Stimulated activated CD4-positive, alpha-beta T cell treated with anti-CD3 and anti-CD28 coated beads, Interleukin-4, amount 100 ng/mL, for 1 hour (primary cell): ENCODE measurements at places on chromosomes 11 and 22.

DNA sequence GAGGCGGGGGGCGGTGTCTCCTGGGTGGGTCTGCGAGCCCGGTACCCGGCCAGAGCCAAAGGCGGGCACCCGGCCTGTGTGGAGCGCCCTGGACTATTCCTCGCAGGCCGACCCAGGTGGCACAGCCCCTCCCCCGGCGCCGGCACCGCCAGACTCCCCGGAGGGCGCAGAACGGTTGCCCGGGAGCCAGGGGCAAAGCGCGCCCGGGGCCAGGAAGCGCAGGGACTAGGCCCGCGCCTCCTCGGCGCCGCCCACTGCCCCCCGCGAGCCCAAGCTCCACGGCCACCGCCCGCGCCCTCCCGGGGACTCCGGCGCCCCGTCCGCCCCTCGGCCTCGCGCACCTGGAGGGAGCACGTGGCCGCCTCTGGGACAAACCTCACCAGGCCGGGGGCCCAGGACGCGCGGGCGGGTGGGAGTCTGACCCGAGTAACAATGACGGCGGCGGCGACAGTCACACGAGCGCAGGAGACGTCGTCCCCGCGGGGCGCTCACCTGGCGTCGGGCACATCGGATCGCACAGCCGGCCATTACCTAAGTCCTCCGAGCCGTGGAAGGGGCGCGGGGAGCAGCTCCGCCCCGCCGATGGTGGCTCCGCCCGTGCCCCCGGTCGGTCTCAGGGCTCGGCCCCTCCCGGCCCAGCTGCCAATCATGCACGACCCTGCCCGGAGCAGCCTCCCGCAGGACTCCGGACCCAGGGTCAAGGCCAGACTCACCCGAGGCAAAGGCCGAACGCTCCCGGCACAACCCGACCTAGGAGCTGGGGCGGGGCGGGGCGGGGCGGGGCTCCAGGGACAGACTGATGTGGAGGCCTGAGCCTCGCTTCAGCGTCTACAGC lies 7.4 kb downstream of the PLXNB2 start:
- DNase-seq, result no peak

DNA sequence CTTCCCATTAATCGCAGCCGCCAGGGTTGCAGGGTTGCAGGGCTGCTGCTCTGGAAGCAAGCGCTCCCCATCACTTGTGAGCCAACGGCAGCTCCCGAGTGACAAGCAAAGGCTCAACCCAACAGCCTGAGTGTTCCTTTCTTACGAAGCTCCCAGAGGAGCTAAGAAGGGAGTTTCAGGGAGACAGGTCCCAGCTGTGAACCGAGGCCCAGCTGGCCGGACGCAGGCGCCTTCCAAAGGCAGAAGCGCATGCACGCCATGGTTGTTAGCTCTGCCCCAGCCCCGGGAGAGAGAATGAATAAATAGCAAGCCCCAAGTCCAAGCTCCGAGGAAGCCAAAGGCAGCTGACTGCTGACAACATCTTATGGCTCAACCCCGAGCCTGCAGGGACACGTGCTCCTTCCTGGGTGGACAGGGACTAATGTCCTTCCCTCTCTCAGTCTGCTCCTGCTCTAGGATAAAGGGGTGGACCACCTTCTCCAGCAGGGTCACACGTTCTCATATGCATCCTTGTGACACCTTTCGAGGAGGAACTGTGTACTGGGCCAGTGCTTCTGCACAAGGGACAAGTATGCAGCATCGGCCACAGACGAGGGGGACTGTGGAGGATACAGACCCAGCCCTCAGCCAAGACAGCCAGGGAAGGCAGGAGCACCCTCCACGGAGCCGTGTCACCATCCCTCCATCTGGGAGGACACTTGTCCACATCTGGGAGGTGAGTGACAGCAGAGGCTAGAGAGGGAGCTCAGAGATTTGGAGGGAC lies 29.9 kb downstream of the SHANK2 start:
- DNase-seq, result no peak

DNA sequence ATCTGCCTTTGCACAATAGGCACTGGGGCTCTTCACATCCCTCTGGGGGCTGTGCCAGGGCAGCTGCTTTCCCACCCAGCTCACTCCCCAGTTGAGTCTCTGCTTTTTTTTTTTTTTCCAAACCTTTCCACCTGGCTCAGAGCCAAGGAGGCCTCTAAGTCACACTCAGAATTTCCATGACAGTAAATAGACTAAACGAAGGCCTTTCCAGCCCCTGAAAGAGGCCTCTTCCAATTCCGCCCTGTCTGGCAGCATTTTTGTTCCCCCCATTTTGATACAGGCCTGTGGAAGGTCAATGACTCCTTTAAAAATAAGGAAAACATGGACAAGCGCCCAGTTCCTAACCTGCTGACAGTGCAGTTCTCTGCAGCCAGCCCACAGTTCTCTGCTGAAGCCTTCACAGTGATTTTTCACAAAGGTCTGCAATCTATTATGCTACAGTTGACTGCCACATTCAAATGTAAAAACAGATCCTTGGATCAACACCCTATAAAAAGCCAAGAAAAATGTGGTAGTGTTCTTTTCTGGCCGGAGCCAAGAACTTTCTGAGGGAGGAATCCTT lies 107.5 kb upstream of the SESN3 start:
- no peak for DNase-seq

GRCh38 chr22:33984656-33985285 lies 64.5 kb upstream of the LARGE1 start:
- no peak for DNase-seq

GRCh38 chr11:76616676-76617552 lies 53.6 kb downstream of the LRRC32 start:
- DNase-seq, result no peak

- DNase-seq, result no peak
Measured at GRCh38 chr11:28727254-28727653, 619.1 kb downstream of the METTL15 start.

DNA sequence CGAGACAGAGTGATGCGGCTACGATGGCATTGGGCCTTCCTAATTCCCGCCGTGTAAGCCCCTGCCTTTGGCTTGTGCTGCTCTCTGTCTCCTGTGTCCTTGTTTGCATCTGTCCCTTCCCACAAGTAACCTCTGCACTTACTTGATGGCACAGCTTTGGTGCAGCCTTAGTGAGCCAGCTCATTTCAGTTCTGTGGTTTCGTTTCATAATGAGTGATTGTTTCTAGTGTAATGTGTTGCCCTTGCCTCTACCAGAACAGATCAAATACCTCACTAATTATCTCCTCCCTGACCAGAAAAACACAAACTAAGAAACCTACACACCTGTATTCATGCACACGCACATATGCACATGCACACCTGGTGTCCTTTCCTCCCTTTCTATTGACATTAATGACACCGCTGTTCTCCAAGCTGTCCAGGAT lies 58.8 kb downstream of the GRK3 start:
- no peak for DNase-seq

GRCh38 chr11:59900366-59901126 lies 22.0 kb downstream of the OOSP3 start:
- no peak for DNase-seq
